ENCODE measurements at places on chromosomes 16 and 17. TPM values are rescaled to one million over a fixed set of nuclear protein-coding genes. Genes with fewer than 3 reads are reported as not detected.

DNA sequence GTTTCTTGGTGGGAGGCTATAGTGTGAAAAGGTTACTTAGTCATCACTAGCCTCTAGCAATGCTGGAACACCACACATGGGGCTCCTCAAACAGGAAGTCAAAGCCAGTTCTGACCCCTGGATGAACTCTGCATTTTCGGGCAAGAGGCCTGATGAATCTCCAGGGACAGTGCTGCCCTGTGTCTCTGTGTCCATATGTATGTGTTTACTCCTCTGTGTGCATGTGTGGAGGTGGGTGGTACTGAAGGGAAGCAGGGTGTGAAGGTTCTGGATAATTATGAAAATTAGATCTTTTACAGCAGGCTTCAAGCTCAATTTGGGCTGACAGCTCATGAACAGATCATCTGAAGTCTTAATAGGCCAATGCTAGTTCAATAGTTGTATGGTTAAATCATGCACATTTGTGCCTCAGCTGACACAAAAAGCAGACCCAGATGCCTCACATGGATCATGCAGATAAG, 133.6 kb downstream of the SNX11 start:
- DNase-seq: peak; percentile 31

- no peak for DNase-seq
Measured at GRCh38 chr16:57185446-57185944, 344 bp downstream of the PSME3IP1 start.

DNA sequence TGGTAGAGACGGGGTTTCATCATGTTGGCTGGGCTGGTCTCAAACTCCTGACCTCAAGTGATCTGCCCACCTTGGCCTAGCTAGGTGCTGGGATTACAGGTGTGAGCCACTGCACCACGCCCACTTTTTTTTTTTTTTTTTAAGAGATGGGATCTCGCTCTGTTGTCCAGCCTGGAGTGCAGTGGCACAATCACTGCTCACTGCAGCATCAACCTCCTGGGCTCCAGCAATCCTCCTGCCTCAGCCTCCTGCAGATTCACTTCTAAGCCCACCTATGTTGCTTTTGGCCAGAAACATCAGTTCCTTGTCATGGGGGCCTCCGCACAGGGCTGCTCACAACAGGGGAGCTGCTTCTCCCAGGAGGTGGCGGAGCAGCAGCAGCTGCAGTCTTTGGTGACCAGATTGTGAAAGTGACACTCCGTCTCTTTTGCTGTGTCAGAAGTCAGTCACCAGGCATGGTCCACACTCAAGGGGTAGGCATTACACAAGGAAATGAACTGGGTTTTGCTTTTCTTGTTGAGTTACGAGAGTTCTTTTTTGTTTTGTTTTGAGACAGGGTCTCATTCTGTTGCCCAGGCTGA, 4.5 kb upstream of the NME4 start:
- DNase-seq: no peak

NPTX1 gene
- total RNA-seq: 2.8 TPM

DNA sequence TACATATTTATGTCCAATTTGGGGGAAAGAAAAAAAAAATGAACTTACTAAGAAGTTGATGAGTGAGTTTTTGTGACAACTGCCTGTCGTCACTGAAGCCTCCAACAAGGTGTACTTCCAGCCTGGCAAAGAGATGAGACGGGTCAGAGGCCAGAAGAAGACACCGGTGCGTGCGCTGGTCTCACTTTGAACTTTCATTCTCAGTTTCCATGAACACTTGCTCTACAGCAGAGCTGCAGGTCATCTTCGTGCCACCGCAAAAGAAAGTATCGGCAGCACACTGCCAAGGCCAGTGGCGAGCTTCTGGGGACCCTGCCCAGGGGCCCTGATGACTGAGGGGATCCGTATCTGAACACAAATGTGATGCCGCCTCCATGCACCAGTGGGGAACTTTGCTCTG, 11.6 kb downstream of the NTAN1 start:
- DNase-seq: no peak

DNA sequence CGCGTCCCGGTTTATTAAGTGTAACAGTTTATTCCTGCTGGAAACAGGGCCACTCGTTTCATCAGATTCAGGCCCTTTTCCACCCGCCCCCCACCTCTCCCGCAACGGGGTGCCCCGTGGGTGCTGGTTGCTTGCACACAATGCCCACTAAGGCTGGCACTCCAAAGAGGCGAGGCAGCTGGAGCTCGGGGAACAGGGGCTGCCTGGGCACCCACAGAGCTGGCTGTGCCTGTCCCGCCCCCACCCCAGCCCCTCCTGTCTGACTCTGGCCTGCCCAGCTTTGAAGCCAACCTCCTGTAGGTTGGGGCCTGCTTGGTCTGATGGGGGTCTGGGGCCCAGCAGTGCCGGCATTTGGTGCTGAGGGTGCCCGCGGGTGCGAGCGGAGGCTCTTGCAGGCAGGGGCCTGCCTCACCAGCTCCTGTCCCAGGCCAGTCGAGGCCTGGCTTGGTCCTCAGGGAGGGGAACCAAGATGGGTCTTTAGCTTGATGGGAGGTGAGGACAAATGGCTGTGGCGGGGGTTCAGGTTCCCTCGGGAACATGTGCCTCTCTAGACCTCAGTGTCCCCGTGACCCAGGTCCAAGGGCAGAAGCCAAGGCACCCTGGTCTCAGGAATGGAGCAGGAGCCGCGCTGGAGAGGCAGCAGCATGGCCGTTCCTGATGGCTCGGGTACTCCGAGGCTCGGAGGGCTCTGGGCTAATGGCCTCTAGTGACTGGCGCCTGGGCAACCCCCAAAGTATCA, 20.1 kb downstream of the MYBBP1A start:
- DNase-seq: no peak

GRCh38 chr17:4161967-4162305, 18.9 kb downstream of the CYB5D2 start:
- no peak for DNase-seq

DNA sequence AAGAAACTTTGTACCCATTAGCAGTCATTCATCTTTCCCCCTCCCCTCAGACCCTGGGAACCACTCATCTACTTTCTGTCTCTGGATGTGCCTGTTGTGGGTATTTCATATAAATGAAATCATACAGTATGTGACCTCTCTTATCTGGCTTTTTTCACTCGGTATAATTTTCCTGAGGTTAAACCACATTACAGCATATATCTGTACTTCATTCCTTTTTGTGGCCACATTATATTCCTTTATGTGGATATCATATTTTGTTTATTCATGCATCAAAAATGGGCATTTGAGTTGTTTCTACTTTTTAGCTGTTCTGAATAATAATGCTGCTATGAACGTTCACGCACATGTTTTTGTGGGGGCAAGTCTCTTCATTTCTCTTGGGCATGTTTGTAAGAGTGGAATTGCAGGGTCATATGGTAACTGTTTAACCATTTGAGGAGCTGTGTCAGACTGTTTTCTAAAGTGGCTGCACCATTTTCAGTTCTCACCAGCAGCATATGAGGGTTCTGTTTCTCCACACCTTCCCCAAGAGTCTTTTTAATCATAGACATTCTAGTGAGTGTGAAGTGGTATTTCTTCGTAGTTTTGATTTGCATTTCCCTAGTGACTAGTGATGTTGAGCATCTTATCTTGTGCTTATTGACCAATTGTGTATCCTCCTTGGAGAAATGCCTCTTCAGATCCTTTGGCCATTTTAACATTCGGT, 3.8 kb downstream of the SNX29 start:
- DNase-seq: no peak

DNA sequence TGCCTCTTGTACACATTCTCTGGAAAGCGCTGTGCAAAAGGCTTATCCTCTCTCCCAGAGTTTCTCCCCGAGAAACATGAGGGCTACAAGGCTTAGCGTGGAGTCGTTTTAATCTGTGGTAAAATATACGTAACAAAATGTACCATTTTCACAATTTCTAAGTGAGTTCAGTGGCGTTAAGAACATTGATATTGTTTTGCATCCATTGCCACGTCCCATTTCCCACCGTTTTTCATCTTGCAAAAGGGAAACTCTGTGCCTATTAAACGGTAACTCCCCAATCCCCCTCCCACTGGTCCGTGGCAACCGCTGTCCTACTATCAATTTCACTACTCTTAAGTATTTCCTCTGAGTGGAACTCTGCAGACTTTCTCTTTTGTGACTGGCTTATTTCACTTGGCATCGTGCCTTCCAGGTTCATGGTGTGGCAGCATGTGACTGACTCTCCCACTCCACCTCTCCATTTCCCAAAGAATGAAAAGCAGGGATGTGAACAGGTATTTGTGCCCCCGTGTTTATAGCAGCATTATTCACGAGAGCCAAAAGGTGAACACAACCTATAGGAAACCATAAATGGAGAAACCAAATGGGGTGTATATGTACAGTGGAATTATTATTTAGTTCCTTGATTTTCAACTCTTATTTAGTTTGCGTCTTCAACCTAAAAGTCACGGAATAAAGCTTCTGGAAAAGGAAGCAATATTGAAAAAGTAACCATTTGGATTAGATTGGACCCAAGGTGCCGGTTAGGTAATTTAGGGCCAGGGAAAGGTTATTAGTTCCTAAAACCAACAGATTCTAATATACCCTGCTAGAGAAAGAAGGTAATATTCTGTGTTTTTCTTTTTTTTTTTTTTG, 1.1 kb upstream of the USP32 start:
- peak; percentile 34 for DNase-seq

- no peak for DNase-seq
Measured at GRCh38 chr16:1095450-1096168, 435 bp downstream of the C1QTNF8 start.

GRCh38 chr17:59456923-59457615, 108.3 kb upstream of the DHX40 start:
- no peak for DNase-seq

GRCh38 chr16:12350945-12351344, 374.4 kb downstream of the SNX29 start:
- DNase-seq: no peak

DNA sequence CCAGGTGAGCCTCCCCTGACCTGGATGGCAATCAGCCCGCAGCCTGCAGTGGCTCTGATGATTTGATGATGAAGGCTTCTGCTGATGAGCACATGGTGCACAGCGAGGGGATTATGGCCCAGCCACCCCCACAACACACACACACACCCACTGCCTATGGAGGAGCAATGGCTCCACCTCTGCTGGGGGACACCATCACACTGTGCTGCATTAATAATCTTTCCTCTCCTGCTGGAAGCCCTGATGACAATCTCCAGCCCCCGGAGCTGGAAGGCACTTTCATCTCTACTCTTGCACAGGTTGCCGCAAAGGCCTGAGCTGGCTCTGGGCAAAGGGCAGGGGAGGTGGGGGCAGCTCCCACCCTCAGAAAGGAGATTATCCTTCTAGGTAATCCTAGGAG, 79.9 kb downstream of the PLXDC1 start:
- DNase-seq: no peak

DNA sequence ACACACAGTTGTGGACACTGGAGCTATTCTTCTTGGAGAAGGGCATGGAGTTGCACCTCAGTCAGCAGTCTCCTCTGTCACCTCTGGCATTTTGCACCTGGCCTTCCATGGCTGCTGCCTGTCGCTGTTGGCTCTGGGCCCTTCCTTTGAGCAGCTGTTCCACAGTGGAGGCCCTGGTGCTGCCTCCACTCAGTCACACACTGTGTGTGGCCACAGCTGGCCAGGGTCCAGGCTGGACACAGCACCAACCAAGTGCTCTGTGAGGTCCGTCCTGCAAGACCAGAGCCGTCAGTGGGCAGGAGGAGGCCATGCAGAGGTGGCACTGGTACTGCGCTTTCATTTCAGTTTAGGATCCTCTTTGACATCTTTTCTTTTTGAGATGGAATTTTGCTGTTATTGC, 21.6 kb upstream of the MED9 start:
- no peak for DNase-seq

DNA sequence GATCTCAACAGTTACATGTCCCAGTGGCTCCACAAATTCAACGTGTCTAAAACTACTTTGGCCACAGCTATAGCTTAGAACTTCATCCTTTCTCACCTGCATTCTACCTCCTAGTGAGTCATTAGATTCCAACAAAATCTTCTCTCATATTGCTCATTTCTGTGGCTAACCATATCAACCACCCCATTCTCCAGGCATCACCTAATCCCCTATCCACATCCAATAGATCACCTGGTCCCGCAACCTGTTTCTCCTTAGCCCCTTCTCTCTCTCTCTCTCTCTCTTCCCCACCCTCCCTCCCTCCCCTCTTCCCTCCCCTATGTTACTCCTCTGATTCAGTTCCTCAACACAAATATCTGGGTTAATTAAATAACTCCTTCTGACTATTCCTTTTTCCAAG, 64.6 kb downstream of the ANKFN1 start:
- DNase-seq: no peak

GRCh38 chr17:11928436-11928835, 68.8 kb downstream of the ZNF18 start:
- no peak for DNase-seq

DNA sequence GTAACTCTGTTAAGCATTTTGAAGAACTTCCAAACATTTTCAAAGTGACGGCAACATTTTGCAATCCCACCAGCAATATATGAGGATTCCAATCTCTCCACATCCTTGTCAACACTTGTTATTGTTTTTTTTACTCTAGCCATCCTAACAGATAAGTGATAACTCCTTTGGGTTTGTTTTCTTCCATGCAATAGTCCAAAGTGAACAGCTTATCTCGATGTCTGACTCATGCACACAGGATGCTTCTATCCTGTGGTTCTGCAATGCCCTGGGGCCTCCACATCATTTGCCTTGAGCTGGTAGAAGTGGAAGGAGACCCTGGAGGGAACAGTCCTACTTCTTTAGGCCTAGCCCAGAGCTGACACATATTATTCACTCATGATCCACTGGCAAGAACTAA, 13.0 kb downstream of the TLE7 start:
- no peak for DNase-seq

GRCh38 chr16:70790815-70791214, 10.1 kb downstream of the VAC14 start:
- DNase-seq: no peak

DNA sequence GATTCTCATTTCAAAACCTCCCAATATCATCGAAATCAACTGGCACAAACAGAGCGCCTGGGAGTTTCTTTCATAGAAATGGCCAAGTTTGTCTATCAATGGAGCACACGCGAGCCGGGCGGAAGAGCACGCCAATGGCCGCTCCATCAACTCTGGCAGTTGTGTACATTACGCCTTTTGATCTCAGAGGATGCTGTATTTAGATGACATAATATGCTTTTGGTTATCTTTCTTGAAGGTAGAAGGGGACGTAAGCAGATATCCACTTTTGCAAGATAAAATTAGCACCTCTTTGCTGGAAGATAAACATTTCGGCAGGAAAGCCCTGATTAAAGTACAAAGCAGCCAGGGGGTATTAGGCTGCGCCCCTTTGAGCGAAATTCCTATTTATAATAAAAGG, 287.4 kb downstream of the IRF8 start:
- no peak for DNase-seq

GRCh38 chr17:73639322-73639721, 4.9 kb downstream of the SDK2 start:
- no peak for DNase-seq

CEP131 gene
- total RNA-seq: 20.7 TPM

GRCh38 chr16:51549836-51550235, 398.8 kb upstream of the SALL1 start:
- no peak for DNase-seq

DNA sequence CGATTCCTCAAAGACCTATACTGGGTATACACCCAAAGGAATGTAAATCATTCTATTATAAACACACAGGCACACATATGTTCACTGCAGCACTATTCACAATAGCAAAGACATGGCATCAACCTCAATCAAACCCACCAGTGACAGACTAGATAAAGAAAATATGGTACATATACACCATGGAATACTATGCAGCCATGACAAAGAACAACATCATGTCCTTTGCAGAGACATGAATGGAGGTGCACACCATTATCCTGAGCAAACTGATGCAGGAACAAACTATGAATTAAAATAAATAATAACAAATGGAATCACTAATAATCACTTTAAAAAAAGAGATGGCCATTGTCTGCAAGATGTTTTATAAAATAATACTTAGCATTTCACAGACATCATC, 380.1 kb downstream of the GRIN2A start:
- no peak for DNase-seq

GRCh38 chr16:27174798-27175197, 28.5 kb upstream of the KDM8 start:
- DNase-seq: no peak
